Epithelial cell of alveolus of lung (primary cell): ENCODE measurements at places on chromosomes 6 and 20. TPM values are rescaled to one million over a fixed set of nuclear protein-coding genes. Genes with fewer than 3 reads are reported as not detected.

PNPLA1 gene
- total RNA-seq = not detected in 2 replicates

ACAT2 gene
- 6.8 and 87.9 TPM in 2 replicates for total RNA-seq

GHRH gene
- not detected in 2 replicates for total RNA-seq

ARMH2 gene
- not detected in 2 replicates for total RNA-seq

DOK5 gene
- total RNA-seq = 2.1 and 4.3 TPM in 2 replicates

PAX1 gene
- total RNA-seq = not detected in 2 replicates

RTN4IP1 gene
- total RNA-seq = 5.9 and 7.0 TPM in 2 replicates

PAK5 gene
- not detected in 2 replicates for total RNA-seq

FAM217A gene
- not detected in 2 replicates for total RNA-seq

ZNF343 gene
- total RNA-seq = 9.6 and 12.0 TPM in 2 replicates

VWA7 gene
- 0.13 TPM in 1 of 2 replicates, not detected in the other for total RNA-seq

TAGAP gene
- 0.13 TPM in 1 of 2 replicates, not detected in the other for total RNA-seq

TRDN gene
- not detected in 2 replicates for total RNA-seq
